ENCODE measurements at places on chromosomes 16 and 17.

GRCh38 chr17:6428207-6428965, 6.5 kb downstream of the AIPL1 start:
- H3K4me1 ChIP-seq, result no peaks in the 10 kb centered on the region
- peaks cover 2% of the 10 kb centered on the region for H3K27me3 ChIP-seq
- no peak for DNase-seq
- H3K4me3 ChIP-seq, result no peak overlapping the region
- no peaks in the 10 kb centered on the region for H3K36me3 ChIP-seq

DNA sequence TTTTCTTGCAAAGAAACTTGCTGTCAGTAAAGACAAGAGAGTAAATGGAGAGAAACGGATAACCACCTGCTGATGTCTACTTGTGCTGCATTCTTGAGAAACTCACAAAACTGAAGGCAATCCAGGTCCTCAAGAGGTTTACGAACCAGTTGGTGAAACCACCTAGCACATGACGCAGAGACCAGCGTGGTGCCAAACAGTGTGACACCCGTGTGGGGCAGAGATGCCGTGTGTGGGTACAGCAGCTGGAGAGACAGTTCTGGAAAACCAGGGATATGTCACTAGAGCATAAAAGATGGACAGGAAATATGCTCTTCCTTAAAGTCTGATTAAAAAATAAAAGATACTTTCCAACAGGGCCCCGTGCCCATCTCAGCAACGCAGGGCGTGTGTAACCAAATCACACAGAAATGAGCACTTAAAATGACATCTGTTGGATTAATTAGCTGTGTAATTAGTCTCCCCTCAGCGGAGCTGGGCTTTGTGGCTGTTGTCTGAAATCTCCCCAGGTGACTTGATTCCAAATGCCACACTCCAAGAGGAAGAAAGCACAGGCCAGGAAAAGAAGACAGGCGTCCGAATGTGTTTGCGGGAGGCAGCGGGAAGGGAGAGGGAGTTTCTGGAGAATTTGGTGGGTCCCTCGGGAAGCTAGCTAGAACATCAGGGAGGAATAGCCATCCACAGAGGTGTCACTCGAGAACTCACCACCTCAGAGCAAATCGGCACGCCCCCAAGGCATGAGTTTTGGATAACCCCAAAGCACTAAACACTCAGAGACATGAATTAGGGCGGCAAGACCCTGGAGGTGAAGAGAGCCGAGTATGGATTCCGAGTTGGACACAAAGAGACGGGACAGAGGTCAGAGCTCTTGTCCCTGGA, 109.8 kb downstream of the ZFHX3 start:
- H3K4me1 ChIP-seq, result peaks cover 20% of the 10 kb centered on the region
- H3K27ac ChIP-seq, result peak overlapping the region; percentile 35
- no peaks in the 10 kb centered on the region for H3K36me3 ChIP-seq

DNA sequence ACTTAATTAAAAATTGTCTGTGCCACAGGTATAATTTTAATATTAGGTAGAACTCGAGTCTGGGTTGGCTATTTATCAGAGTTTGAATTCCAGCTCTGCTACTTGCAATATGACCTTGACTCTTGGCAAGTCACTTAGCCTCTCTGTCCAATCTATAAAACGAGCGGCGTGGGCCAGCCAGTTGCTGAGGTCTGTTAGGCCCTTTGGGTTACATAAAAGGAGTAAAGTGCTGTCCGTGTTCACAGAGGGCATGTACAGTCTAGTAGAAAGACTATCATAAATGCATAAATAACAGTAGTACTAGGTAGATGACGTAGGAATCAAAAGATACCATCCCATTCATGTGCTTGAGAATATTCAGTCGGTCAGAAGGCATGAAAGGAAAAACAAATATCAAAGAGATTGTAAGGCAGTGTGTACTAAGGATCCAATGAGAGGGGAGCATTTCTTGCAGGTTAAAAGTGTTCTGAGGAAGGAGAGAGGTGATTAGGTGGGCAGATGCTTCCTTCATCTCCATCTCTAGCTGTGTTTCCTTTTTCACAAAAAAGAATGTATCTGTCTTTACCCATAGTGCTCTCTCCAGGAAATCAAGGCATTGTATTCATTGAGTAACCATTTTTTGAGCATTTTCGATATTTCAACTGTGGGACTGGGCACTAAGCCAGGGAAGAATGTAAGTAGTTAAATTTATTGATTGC, 2.4 kb downstream of the TNRC6A start:
- peaks cover 3% of the 10 kb centered on the region for H3K36me3 ChIP-seq
- H3K27me3 ChIP-seq, result no peaks in the 10 kb centered on the region
- H3K27ac ChIP-seq, result no peak overlapping the region
- peaks cover 4% of the 10 kb centered on the region for H3K4me1 ChIP-seq
- no peak for DNase-seq
- H3K4me3 ChIP-seq, result no peak overlapping the region

GRCh38 chr17:77675411-77675810, 283.1 kb upstream of the TNRC6C start:
- H3K36me3 ChIP-seq, result no peaks in the 10 kb centered on the region
- H3K27me3 ChIP-seq, result no peaks in the 10 kb centered on the region
- no peak overlapping the region for H3K4me3 ChIP-seq

DNA sequence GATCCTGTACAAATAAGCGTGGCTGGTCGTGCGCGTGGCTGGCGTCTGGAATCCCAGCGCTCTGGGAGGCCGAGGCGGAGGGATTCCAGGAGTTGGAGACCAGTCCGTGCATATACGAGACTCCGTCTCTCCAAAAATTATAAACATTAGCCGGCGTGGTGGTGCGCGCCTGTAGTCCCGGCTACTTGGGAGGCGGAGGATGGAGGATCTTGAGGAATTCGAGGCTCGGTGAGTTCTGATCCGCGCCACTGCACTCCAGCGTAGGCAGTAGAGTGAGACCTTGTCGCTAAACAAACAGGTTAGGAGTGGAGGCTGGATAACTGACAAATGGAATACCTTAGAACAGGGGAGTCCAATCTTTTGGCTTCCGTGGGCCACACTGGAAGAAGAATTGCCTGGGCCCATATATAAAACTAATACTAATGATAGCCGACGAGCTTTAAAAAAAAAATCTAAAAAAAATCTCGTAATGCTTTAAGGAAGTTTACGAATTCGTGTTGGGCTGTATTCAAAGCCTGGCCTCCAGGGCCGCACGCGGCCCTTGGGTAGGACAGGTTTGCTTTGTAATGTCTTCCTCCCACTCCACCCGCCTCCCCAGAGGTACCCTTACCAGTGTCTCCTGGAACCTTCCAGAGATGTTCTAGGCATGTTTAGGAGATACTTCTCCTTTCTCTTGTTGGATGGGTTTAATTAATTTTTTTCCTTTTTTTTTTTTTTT, 909 bp upstream of the RSL1D1 start:
- peak overlapping the region; percentile 81 for H3K4me3 ChIP-seq
- H3K27me3 ChIP-seq, result no peaks in the 10 kb centered on the region
- H3K27ac ChIP-seq, result peak overlapping the region; percentile 85

DNA sequence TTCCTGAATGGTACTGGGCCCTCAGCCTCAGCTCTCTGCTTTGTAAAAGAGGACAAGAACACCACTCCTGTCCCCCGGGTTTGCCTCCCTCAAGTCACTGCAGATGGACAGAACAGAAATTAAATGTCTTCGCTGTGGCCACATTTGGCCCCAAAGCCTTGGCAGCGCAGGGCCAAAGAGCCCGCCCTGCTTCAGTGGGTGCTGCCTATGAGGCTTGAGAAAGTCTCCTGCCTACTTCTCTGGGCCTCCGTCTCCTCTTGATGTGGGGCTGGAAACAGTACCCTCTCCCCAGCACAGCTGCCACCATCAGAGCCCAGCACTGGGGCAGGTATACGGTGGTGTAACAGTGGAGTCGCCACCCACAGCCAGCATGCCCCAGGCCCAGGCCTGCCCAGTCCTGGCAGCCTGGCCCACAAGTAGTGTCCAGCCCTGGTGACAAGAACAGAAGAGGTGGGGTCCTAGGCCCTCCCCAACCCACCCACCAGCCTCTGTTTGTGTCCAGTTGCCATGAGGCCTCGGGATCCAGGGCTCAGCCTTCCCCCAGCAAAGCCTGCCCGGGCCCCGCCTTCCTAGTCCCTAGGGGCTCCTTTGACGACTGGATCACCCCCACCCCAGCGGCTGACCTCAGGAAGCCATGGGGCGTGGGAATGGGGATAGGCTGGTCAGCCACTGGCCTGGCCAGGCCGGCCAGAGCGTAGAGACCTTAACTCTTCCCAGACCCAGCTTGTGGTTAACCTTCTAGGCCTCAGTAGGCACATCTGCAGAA, 3.9 kb upstream of the TPPP3 start:
- peaks cover 9% of the 10 kb centered on the region for H3K27me3 ChIP-seq
- no peak for DNase-seq
- peaks cover 52% of the 10 kb centered on the region for H3K4me1 ChIP-seq
- H3K36me3 ChIP-seq, result no peaks in the 10 kb centered on the region
- H3K27ac ChIP-seq, result peak overlapping the region; percentile 62

GRCh38 chr16:63787014-63787413, 1334.8 kb downstream of the CDH11 start:
- H3K36me3 ChIP-seq, result no peaks in the 10 kb centered on the region
- no peak overlapping the region for H3K4me3 ChIP-seq
- no peaks in the 10 kb centered on the region for H3K4me1 ChIP-seq

GRCh38 chr17:18362698-18363100, 651 bp downstream of the SHMT1 start:
- peaks cover 8% of the 10 kb centered on the region for H3K4me1 ChIP-seq
- no peaks in the 10 kb centered on the region for H3K36me3 ChIP-seq
- peak overlapping the region; percentile 75 for H3K4me3 ChIP-seq
- H3K27me3 ChIP-seq, result no peaks in the 10 kb centered on the region
- DNase-seq, result peak; percentile 40

Measured in lung (tissue), 17 donors.